ENCODE measurements at places on chromosomes 16 and 17.

- DNase-seq: no peak
Observed at GRCh38 chr17:21174713-21175112, 39.2 kb downstream of the TMEM11 start.

- DNase-seq: no peak
Observed at GRCh38 chr16:49737541-49737940, 118.4 kb downstream of the ZNF423 start.

GRCh38 chr16:1565083-1565805, 31.8 kb downstream of the TMEM204 start:
- no peak for DNase-seq

- no peak for DNase-seq
Observed at GRCh38 chr17:8124350-8125153, 646 bp upstream of the HES7 start.

- no peak for DNase-seq
Observed at GRCh38 chr17:5592382-5592781, 8.1 kb upstream of the NLRP1 start.

DNA sequence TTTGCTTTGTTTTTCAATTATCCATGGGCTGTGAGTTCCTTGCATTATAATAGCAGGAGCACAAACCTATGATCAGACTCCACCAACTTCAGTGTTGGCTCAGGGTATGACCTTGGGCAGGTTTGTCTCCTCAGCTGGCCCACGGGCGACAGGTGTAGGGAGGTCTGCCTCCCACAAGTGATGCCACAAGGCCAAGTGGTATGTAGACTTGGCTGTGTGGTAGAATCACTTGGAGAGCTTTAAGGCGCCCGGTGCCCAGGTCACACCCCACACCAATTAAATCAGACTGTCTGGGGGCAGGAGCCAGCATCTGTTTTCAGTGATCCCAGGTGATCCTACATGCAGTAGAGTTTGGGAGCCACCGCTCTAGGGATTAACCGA, 153.4 kb downstream of the CLEC16A start:
- no peak for DNase-seq

- DNase-seq: no peak
Observed at GRCh38 chr17:10831696-10832095, 6.2 kb downstream of the PIRT start.

- no peak for DNase-seq
Observed at GRCh38 chr17:80381416-80381923, 33.5 kb upstream of the ENDOV start.

- no peak for DNase-seq
Observed at GRCh38 chr17:77459018-77459755, 318.4 kb downstream of the SEC14L1 start.

- no peak for DNase-seq
Observed at GRCh38 chr16:86450691-86451090, 59.6 kb upstream of the FOXF1 start.

DNA sequence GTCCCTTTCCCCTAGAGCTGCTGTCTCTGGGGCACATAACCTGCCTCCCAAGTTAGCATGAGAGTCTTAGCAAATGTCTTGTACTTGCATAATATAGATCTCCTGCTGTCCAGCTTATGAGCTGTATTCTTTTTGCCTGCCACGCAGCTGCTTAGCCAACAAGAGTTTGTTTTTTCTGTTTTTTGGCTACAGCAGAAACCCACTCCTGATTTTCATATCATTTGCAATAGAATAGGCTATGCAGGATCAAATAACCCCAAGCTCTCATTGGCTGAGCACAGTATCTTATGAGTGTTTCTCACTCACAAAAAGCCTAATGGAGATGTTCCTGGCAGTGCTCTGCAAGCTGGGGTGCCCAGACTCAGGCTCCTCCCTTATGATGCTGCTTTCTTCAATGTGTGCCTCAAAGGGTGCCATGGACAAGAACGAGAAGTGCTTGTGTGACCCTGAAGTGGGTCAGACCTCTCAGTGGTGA, 23.1 kb downstream of the B9D1 start:
- DNase-seq: no peak

GRCh38 chr17:76137001-76137350, 4.1 kb downstream of the FOXJ1 start:
- DNase-seq: no peak

DNA sequence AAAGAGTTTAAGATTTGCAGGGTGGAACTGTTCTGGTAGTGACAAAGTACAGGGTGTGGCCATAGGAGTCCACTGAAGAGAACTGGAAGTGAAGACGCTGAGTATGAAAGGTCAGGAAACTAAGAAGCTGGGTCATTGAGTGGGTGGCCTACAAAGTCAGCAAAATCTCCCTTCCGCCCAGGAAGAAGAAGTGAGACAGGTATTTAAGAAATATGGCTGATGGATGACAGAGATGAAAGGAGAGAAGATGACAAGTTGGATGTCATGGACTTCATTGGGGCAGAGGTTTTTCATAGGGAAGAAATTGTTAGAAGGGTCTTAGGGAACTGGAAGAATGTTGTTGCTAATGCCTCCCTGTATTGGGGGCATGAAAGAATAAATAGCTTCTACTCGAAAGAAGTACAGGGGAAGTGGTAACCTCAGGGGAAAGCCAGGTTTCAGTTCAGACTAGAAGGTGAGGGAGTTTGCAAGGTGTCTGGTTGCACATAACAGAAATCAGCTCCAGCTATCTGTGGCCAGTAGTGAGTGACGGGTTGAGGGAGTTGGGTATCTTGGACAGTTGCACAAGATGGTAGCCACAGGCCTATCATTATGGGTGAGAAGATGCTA, 33.6 kb upstream of the MED13 start:
- no peak for DNase-seq

- no peak for DNase-seq
Observed at GRCh38 chr16:13176711-13177110, 275.3 kb downstream of the SHISA9 start.
